ENCODE measurements at places on chromosomes 6 and 20.

DNA sequence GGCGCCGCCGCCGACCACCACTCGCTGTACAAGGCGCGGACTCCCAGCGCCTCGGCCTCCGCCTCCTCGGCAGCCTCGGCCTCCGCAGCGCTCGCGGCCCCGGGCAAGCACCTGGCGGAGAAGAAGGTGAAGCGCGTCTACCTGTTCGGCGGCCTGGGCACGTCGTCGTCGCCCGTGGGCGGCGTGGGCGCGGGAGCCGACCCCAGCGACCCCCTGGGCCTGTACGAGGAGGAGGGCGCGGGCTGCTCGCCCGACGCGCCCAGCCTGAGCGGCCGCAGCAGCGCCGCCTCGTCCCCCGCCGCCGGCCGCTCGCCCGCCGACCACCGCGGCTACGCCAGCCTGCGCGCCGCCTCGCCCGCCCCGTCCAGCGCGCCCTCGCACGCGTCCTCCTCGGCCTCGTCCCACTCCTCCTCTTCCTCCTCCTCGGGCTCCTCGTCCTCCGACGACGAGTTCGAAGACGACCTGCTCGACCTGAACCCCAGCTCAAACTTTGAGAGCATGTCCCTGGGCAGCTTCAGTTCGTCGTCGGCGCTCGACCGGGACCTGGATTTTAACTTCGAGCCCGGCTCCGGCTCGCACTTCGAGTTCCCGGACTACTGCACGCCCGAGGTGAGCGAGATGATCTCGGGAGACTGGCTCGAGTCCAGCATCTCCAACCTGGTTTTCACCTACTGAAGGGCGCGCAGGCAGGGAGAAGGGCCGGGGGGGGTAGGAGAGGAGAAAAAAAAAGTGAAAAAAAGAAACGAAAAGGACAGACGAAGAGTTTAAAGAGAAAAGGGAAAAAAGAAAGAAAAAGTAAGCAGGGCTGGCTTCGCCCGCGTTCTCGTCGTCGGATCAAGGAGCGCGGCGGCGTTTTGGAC is 2.0 kb downstream of the SOX4 start:
- DNase-seq = no peak

GRCh38 chr6:146357578-146358430 is 185.8 kb upstream of the RAB32 start:
- DNase-seq = no peak

GRCh38 chr6:24631671-24632070 is 14.3 kb downstream of the KIAA0319 start:
- DNase-seq = no peak

DNA sequence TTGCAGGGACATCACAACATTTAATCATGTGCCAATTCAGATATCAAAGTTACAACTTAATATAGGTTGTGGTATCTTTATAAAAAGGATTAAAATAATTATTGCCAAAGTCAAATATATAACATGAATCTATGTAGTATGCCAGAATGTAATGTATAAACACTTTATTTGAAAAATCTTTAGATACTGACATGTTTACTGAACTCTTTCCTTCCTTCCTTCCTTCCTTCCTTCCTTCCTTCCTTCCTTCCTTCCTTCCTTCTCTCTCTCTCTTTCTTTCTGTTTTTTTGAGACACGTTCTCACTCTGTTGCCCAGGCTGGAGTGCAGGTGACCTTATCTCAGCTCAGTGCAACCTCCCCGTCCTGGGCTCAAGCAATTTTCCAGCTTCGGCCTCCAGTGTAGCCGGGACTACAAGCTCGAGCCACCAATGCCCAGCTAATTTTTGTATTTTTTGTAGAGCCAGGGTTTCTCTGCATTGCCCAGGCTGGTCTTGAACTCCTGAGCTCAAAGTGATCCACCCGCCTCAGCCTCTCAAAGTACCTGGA is 496.8 kb upstream of the CITED2 start:
- no peak for DNase-seq

- no peak for DNase-seq
These were observed 190.8 kb upstream of the MYLIP start for GRCh38 chr6:15938107-15938506.

GRCh38 chr20:50467718-50468356 is 42.3 kb upstream of the PTPN1 start:
- DNase-seq = no peak

DNA sequence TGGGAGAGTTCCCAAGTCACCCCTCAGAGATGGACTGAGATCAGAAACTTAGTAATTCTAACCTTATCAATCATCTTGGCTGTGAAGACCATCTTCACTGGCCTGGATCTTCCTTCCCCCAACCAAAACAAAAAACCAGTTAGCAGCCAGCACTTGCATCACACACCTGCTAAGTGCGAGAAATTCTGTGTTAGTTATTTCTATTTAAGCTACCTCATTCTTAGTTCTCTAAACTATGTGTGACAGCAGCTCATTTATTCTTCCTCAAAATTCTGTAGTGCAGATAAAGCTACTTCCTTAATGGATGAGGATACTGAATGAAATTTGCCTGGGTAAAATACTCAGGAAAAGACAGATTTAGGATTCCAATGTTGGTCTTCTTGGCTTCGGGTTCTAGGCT is 18.2 kb upstream of the TAGAP start:
- no peak for DNase-seq

DNA sequence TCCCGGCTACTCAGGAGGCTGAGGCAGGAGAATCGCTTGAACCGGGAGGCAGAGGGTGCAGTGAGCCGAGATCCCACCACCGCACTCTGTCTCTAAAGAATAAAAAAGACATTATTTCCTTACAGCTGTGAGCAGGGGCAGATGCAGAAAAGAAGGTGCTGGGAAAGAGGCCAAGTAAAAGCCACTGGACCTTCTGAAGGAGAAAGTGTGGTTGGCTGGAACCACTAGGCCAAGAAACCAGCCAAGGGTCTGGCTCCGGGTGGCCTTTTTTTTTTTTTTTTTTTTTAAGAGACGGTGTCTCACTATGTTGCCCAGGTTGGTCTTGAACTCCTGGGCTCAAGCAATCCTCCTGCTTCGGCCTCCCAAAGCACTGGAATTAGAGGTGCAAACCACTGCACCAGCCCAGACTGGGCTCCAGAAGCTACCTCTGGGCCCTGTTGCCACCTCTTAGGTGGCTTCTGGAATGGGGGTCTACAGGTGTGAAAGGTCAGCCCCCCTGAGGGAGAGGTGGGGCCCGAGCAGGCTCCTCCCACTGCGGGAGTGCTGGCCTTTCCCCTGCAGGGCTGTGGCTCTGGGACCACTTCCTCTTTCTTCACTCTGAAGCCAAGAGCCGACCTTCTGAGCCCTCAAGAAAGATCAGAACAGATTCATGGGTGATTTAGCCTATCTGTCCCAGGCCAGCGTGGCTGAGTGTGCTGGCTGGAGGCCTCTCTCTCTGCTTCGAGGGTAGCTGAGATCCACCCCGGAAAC is at the start of gene FGD2:
FGD2 (plus strand) TSS at position 595 of the 750 bp plus-strand sequence. CDS start 163 bp downstream, outside the sequence.
- no peak for DNase-seq

DNA sequence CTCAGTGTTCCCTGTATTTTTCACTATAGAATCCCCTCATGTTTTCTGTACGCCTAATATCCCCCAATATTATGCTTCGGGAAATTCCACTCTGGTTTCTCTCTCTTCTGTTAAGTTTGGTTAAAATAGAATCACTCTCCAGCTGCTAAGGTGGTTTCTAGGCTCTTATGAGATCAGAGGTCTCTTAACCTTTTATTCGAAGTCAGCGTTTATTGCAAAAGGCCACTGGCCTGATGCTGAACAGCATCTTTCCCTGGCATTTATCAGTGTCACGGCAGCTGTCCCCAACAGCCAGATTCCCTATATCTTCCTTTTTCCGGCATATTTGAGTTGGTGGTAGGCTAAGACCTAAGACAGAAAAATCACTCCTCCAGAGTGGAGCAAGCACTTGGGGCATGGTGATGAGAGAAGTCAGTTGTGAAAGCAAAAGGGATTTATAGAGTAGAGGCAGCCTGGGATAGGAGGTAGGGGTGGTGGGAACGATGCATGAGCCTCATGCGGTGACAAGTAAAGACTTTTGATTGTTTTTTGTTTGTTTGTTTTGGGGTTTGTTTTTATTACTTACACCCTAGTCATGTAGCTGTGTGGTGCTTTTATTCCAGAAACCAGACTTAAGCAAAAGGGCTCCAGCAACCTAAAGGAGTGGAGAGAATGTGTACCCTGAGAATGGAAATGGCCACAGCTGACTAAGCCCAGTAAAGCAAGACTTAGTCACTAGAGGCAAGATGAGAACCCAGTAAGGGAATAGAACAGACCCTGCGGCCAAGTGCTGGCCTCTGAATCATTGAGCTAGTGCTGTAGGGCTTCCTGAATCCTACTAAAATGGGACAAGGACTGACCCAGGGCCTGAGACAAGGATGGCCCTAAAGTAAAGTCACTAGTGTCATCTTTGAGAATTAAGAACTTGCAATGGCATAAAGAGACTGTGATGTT is 233.0 kb upstream of the PRND start:
- no peak for DNase-seq

GRCh38 chr6:2770171-2770570 is 5.0 kb downstream of the WRNIP1 start:
- DNase-seq = no peak

DNA sequence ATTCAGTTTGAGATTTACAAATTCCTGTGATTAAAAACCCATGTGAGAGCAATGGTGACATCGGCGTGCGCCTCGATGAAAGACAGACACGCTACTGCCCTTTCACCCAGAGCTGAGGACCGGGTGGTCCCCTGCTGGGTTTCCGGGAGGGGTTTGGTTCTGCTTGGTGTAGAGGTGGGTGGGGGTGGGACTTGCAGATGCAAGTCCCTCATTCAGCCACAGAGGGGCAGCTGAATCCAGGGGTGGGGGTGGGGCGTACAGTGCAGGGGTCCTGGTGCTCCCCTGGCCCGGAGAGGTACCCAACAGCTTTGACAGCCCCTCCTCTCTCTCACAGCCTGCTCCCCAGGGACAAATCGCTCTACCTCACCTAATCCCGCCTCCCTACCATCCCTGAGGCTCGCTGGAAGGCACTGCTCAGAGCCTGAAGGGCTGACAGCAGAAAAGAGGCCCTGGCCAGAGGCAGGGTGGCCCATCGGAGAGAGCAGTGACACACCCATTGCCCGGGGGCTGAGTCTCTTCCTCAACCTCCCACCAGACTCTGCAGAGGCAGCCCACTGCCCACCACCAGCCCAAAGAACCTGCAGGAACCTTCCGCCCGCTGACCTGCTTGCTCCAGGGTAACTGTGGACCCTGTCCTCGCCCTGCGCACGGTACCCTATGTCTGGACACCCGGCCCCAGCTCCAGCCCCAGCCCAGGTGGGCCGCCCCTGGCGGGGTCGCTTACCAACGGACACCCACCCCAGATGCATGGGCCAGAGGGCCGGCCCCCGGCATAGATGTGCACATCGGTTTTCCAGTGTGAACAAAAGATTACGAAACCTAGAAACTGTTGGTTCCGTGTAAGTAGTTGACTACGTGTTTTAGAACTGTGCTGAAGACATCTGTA is 118.4 kb downstream of the JPH2 start:
- no peak for DNase-seq

DNA sequence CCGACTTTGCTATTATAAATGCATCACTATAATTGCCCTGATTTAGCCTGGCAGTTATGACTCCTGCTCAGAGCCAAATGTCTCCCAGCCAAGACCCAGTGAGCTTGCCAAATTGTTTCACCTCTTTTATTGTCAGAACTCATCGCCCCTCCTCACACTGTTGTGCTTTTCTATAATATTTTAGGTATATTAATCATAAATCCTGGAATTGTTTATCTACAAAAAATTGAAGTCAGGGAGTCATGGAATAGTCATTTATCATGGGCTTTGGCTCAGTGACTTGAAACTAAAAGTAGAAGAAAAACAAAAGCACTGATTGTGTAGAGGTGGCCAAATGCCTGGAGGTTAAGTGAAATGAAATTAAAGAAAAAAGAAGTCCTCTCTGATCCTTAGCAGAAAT is 85.6 kb downstream of the PFDN4 start:
- DNase-seq = no peak

DNA sequence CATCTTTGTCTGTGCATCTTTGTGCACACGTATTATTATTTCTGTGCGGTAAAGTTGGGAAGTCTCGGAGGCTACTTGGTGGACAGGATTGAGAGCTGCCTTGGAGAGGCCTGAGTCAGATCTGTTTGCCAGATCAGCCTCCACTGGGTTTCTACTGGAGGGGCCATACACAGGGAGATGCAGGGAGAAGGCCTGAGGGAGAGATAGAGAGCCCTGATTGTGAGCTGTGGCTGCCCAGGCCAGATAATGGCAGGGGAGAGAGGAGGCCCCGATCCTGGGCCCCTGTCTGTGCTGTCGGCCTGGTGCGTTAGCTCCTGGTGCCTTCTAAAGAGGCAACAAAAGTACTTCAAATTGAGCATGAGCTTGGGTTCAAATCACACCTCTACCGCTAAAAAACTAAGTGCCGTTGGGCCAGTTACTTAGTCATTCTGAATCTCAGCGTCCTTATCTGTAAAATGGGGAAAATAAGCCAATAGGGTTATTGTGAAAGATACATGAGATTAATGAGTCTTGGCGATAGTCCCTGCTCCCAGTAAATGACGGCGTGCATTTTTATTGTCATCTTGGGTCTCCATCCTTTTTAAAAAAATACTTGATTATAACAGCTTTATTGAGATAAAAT is 27.6 kb upstream of the ADA start:
- no peak for DNase-seq

- no peak for DNase-seq
These were observed 727.2 kb upstream of the MARCKS start for GRCh38 chr6:113129991-113130390.

- no peak for DNase-seq
These were observed 77.3 kb upstream of the TMEM244 start for GRCh38 chr6:129938249-129939020.

GRCh38 chr6:162099685-162100084 is 627.9 kb downstream of the PRKN start:
- no peak for DNase-seq

DNA sequence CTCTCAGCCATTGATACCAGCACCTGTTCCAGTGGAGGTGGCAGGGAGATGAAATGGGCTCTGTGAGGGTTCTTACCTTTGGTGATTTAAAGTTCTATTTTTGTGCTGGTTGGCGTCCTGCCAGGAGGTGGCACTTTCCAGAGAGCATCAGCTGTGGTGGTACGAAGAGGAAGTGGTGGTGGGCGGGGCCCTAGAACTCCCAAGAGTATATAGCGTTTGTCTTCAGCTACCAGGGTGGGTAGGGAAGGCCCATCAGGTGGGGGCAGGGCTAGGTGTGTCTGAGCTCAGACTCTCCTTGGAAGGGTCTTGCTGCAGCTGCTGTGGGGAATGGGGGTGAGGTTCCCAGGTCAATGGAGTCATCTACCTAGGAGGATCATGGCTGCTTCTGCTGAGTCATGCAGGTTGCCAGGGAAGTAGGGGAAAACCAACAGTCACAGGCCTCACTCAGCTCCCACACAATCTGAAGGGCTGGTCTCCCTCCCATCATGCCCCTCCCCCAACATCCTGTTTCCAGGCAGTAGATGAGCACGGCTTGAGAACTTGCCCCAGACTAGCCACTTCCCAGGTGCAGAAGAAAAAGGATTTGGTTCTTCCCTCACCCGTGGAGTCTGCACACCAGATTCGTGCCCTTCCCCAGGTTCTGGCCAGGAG is 46.6 kb downstream of the MOXD1 start:
- no peak for DNase-seq

DNA sequence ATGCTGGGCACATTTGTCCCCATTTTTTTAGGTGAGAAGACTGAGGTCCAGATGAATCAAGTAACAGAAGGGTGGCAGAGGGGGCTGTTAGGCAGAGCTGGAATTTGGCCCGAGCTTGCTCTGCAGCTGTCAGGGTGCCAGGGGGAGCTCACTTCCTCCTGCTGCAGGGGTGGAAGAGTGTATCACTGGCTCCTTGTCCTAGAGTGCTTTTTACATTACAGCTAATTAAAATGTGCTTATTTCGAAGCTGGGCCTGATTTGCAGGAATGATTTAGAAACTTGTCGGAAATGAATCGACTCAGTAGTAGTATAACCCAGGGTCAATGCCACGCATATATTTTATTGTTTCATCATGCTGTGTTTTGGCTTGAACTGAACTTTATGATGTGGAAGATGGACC is 11.1 kb downstream of the TOX2 start:
- DNase-seq = no peak

- no peak for DNase-seq
These were observed 37.6 kb downstream of the OR2B6 start for GRCh38 chr6:27994616-27995015.
